Stimulated activated CD4-positive, alpha-beta T cell treated with anti-CD3 and anti-CD28 coated beads, Interleukin-1b, Interleukin-23, amount 100 ng/mL, for 48 hours (primary cell): ENCODE measurements at places on chromosomes 5 and 9.

DNA sequence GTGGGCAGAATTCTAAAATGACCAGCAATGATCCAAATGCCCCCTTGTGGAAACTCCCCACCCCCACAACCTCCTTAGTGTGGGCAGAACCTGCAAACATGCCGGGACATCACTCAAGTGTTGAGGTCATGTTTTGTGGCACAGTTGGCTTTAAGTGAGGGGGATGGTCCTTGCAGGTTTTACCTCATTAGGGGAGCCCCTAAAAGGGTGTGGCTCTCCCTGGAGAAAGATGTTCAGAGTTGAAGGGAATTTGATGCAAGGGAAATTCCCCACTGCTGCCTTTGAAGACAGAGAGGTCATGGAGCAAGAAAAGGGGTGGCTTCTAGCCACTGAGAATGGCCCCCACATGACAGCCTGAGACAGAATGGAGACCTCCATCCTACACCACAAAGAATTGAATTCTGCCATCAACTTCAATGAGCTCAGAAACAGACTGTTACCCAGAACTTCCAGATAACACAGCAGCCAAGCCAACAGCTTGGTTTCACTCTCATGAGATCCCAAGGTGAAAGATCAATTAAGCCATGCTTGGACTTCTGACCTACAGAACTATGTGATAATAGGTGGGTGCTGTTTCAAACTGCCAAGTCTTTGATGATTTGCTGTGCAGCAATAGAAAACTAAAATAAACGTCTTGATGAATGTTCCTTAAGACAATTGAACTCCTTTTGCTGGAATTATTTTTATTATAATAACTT lies 103.4 kb downstream of the MED10 start:
- DNase-seq, result no peak

- DNase-seq, result no peak
These were observed 8.3 kb downstream of the OLFM1 start for GRCh38 chr9:135095470-135096407.

DNA sequence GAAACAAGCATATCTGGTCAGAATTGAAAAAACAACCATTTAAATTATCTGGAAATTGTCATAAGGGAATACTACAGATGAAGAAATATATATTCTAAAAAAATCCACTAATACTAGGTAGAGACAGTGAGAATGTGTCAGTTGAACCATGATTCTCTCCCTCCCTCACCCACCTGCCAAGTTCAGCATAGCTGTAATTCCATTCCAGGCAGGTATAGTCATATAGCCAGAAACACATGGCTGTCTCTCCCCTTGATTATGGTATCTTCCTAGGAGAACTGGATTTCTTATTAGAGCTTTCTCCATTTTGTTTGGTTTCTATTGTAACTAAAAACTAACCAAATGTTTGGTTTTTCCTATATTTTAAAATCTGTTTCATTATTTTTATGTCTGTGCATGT lies 509.2 kb downstream of the CDH10 start:
- no peak for DNase-seq

DNA sequence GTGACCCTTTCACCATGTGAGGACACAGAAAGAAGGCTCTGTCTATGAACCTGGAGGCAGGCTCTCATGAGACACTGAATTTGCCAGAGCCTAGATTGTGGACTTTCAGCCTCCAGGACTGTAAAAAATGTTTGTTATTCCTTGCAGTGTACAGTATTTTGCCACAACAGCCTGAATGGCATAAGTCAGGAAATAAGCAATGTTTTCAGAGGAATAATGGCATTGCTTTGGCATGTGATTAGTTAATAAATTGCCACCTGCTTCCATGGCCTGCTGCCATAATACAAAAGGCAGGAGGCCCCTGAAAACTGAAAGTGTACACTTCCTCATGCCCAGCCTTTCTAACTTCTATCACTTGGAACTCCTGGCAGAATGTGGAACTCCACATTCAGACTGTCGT lies 408.1 kb downstream of the GADD45G start:
- DNase-seq, result no peak

- DNase-seq, result peak; percentile 62
These were observed 4.1 kb upstream of the KCNMB1 start for GRCh38 chr5:170393235-170393634.

DNA sequence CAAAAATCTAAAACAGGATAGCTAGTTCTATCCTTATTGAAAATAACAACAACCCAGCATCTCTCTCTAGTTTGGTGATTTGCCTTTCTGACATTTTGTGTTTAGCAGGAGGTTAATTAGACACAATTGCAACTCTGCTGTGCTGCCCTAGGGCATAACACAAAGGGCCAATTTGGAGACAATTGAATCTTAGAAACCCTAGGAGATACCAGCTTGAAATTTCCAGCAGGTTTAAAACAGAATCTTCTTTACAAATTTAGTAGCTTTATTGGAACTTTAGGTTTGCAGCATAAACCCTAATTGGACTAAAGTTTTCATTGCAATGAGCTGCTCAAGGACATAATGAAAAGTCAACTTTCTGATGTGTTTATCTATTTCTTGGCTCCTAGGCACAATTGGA lies 166.7 kb upstream of the FER start:
- DNase-seq, result no peak
